Psoas muscle (tissue), 8 donors: ENCODE measurements at places on chromosomes 6 and 20.

DNA sequence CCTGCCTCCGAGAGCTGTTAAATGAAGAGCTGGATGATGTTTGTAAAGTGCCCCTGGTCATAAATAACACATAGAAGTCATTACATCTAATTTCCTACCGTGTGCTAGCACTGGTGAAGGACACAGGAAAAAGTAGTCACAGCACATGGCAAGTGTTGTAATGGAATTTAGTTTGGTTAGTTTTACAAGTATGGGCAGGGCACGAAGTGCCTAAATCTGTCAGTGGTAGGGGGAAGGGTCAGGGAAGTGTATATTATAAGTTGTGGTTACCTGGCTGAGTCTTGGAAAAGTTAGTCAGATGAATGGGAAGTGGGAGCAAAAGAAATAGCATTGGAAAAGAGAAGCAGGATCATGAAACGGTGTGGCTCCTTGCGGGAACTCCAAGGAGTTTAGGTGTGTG is 1.6 kb downstream of the RIPPLY2 start:
- DNase-seq, result no peak

- DNase-seq, result no peak
These were observed 14.0 kb upstream of the SERPINB9 start for GRCh38 chr6:2917065-2917464.

GRCh38 chr6:15304337-15305042 is 58.6 kb downstream of the JARID2 start:
- no peak for DNase-seq

- no peak for DNase-seq
These were observed 304.9 kb upstream of the RNF24 start for GRCh38 chr20:4320291-4320690.

DNA sequence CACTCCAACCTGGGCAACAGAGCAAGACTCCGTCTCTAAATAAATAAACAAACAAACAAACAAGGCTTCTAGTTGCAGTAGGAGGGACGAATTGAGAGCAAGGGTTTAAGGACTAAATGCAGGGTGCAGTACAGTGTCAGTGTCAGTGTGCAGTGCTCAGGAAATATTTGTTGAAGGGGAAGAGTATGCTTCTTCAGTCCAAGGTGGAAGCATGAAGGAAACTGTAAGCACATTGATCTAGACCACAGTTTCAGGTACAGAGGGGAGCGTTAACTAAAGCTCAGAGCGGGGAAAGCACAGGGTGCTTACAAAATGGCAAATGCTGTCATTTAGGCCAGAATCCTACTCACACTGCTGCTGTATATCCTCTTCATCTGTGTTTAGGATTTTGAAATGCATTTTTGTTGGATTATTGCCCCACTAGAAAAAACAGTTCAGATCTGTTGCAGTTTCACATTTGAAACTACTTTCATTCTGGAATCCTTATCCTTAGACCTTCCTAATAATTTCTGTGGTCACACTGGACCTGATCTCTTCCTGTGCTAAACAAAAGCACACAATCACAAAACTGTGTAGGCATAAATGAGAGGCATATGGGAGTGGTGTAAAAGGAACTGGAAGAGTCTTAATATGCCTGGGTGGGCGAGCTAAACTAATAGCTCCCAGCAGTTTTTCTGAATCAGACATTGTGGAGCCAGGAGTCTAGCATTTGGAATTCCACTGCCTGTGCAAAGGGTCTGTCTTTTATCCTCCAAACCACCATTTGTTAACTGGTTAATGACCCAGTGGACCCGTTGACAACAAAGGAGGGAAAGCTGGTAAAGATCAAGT is 41.4 kb downstream of the CBFA2T2 start:
- no peak for DNase-seq

DNA sequence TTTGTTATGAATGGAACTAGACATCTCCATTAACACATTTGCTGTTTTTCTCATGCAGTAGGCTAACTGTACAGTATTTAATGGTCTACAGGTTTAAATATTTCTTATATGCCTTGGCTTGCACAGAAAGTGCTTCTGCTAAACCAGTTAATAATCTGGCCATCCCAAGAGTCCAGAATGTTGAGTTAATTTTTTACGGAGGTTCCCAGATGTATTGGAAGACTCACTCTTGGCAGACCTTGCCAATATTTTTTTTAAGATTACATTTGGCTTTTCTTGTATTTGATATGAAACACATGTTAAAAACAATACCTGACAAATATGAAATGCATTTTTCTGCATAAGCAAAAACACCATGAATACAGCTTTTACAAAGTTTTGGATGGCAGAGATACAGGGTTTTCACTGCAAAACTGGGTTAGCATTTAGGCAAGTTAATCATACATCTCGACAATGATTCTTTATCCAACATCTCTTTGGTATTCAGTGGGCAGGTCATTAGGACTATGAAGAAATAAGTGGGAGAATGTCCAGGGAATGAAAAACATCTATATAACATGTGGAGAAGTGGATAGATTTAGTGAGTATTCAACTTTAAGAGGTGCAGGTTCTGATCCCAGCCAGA is 94.0 kb downstream of the SGK1 start:
- DNase-seq, result no peak

- no peak for DNase-seq
These were observed 62.7 kb downstream of the UBE2V1 start for GRCh38 chr20:50050214-50050613.

DNA sequence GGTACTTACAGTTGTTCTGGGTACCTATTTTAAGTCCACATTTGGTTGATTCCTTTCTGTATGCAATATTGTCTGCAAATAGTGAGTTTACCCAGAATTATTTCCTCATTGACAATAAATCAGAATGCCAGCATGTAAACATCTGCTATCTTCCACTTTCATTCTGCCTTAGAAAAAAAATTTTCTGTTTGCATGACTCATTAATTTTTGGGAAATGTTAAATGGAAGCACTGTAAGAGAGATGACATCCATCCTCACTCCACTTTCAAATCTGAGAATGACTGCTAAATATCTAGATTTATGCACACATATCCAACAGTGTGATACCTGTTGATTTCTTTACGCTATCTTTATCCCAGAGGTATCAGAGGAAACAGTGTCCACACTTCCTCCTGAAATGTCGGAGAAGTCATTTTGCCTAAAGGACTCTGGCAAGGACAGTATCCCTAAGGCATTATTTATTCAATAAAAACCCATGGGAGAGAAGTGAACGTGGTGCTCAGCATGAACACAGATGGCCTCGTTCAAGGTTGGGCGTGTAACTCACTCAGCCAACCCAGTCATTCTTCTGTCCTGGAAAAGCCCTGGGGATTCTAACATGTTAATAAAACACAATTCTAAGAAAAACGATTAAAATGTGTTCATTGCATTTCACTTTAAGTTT is 780.9 kb downstream of the QKI start:
- DNase-seq, result no peak

DNA sequence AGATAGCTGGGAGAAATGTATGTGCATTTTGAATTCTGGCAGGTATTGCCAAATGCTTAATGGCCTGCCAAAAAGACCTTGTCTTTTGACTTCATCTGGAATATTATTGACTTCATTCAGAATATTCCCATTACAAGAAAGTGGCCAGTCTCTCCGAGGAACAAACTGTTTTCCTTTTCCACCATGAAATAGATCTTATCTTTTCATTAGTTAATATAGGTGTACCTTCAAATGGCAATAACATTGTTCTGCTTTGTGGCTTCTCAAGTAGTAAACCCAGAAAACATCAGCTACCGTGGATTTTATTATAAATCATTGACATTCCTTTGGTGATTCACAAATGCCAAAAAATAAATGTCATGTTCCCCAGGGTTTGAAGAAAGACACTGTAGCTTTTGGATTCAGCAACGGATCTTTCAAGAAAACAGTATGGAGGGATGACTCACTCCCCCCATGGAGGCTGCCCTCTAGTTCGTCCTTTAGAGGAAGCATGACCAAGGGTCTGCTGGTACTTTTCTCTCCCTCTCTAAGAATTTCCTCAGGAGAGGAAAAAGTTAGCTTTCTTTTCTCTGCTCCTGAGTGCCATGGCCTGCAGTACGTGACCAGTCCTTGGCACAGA is 1.1 kb upstream of the RNF182 start:
- DNase-seq, result no peak

DNA sequence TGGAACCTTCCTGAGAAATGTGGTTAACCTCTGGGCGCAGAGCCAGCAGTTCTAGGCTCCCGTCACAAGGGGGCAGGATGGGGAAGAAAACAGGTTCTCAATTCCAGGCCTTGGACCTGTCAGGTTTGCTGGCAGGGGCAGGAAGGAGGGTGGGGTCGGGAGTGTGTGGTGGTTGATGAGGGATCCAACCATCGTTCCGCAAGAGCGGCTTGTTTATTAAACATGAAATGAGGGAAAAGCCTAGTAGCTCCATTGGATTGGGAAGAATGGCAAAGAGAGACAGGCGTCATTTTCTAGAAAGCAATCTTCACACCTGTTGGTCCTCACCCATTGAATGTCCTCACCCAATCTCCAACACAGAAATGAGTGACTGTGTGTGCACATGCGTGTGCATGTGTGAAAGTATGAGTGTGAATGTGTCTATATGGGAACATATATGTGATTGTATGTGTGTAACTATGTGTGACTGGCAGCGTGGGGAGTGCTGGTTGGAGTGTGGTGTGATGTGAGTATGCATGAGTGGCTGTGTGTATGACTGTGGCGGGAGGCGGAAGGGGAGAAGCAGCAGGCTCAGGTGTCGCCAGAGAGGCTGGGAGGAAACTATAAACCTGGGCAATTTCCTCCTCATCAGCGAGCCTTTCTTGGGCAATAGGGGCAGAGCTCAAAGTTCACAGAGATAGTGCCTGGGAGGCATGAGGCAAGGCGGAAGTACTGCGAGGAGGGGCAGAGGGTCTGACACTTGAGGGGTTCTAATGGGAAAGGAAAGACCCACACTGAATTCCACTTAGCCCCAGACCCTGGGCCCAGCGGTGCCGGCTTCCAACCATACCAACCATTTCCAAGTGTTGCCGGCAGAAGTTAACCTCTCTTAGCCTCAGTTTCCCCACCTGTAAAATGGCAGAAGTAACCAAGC is 29.6 kb downstream of the SRSF3 start:
- DNase-seq, result peak; percentile 90

DNA sequence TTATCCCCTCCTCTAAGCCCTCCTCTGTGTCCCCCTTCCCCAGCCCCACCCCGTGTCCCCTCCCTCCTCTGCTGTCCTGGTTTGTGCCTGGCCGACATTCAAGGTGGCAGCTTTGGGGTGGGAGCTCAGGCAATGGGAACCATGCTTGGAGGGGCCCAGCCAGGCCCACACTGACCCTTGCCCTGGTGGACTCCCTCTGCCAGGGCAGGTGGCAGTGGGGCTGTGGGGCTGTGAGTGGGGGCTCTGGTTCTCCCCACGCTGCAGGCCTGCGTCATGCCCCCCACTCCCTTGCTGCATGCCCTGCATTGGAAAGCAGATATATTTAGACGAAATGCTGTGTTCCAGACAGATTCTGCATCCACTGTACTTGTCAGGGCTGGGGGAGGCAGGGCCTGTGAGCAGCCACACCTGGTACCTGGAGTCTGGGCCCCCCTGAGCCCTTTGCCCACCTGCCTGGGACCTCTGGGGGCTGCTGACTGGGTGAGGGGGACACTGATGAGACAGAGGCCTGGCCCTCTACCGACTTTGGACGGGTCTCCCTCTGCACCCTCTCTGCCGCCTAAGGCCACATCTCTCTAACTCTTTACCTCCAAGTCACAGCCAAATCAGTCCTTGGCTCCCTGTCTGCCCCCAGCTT is 14.2 kb downstream of the DLGAP4 start:
- peak; percentile 35 for DNase-seq

DNA sequence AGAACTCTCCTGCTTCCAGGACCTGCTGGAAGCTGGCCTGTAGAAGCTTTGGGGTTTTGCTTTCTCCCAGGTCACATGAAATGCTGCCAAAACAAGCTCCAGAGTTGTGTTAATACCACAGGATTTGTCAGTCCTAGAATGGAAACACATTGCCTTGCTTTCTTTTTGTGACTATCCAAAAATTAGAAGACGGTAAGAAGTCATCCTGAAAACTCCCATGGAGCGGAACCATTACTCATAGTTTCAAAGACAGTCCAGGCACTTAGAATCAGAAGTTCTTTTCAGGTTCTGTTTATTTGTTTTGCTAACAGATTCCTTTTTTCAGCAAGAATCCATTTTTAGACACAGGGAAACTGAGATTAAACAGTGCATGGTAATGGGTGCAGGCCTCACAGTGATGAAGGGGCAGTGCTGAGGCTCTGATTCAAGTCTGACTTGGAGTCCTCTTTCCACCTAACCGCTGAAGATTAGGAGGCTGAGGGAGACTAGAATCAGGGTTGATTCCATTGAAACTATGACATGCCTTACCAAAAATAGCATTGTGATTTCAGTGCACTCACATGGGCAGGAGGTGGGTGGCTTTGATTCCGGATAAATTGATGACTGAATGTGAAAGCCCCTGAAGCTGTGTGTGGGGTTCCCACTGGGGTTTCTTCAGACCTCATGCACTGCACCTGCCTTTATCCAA is 72.2 kb upstream of the NAA20 start:
- DNase-seq, result no peak

DNA sequence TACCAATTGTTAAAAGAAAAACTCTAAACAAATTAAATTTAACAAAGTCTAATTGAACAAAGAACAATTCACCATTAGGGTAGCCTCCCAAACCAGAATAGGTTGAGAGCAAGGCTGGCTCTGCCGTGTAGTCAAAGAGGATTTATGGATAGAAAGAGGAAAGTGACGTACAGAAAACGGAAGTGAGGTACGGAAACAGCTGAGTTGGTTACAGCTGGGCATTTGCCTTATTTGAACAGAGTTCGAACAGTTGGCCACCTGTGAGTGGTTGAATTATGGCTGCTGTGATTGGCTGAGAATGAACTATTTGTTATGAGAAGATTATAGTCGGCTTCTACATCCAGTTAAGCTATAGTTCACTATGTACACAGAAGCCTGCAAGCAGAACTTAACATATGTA is 18.5 kb upstream of the ISM1 start:
- DNase-seq, result no peak

DNA sequence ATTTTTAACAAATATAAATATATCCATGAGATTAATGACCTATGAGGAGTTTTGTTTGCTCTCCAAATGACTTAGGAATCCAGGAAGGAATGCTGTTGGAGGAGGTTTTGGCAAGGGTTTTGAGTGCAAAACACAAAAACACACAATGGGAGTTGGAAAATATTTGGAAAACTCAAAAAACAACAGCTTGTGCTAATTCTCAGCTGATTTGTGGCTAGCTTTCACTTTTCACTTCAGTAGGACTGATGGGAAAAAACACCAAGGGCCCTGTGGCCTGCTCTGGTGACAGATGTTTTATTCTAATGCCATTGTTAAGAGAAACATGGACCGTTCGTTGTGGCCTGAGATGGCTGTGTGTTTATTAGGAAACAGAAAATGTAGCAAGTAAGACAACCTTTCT is 113.9 kb downstream of the ALDH8A1 start:
- DNase-seq, result no peak

DNA sequence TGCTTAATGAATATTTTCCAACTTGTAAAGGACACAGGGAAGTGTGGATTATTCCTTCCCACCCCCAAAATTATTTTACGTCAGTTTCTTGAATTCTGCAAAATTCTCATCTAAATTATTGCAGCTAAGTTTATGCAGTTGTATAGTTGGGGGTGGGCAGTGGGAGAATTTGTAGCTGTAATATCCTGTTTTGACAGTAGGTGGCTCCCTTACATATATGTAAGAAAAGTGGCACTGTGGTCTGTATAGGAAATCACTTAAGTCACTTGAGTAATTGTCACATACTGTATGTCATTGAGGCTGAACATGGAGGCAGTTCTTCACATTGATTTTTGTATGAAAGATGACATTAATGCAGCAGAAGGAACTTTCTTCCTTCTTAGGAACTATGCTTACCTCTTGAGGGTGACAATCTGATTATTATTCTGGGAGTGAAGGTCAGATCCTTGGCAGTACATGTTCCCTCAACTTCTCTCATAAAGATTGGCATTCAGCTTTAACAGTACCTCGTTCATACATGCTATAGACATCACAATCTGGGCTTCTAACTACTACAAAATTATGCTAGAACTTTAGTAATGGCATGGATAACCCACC is 14.6 kb upstream of the CFAP206 start:
- no peak for DNase-seq
